ENCODE measurements at places on chromosomes 3 and 15.

DNA sequence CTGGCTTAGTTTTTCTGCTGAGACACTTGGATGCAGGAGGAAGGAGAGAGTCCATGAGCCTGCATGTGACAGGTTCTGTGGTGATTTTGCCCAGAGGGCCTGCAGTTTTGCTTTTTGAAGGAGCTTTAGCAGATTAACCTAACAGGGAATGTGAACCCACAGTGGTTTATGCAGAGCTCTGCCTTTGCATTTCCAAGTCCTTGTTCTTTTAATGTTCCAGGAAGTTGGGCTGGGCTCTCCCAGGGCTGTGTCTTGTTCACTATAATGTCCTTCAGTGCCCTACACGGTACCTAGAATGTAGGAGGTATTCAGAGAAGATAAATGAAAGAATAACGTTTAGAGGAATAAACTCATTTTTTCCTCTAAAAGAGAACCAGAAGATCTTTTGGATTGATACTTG is 50.3 kb downstream of the PCCB start:
- no peak for DNase-seq

GRCh38 chr3:64074060-64074459 is 50.8 kb upstream of the PSMD6 start:
- DNase-seq: no peak

DNA sequence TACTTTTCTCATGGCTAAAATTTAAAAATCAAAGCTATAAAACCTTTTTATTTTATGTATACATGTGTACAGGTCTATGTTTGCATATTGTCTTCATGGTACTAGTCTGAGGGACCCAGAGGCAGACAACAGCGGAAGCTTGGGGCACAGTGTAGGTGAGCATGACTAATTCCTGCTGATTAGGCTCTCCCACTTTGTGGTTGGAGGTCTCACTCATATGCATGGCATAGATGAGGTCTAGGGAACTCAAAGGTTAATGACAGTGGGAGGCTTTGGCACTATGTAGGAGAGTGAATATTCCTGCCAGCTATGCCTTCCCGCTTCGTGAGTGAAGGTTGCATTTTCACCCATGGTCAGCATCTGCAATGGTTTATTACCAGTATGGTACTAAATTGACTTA is 47.5 kb upstream of the AADACL2 start:
- no peak for DNase-seq

GRCh38 chr3:126714921-126715320 is 10.9 kb downstream of the CHCHD6 start:
- no peak for DNase-seq

GRCh38 chr3:188139466-188139865 is 14.5 kb upstream of the LPP start:
- DNase-seq: no peak

DNA sequence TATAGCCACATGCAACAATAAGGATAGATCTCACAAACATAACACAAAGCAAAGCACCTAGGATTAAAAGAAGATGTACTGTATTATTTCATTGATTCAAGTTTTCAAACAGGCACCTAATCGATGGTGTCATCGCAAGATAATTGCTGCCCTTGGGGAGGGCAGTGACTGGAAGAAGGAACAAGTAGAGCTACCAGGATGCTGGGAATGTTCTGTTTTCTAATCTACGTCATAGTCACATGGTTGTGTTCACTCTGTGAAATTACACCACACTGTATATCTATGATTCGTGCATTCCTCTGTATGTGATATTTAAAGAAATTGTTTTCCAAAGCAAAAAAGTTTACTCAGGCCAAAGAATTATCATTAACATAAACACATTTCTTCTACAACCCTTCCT is 236.6 kb downstream of the FGF12 start:
- DNase-seq: no peak

DNA sequence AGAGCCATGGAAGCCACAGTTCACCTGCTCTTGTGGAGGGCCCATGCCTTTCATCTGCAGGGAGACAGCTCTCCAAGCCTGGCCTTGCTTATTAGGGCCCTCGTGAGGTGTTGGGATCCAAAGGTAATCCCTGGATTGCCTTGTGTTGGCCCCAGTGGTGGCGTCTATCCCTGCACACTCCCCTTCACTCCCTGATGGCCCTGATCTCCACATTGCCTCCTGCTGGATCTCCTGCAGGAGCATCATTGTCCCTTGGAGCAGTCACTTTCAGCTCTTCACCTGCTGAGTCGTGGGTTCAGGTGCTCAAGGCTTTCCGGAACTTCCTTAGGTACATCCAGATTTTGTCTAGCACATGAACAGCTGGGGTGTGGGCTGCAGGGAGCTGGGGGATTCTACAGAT is 7.0 kb downstream of the PPCDC start:
- DNase-seq: no peak

- DNase-seq: no peak
These were observed 317.0 kb downstream of the GABRB3 start for GRCh38 chr15:26455828-26456227.

DNA sequence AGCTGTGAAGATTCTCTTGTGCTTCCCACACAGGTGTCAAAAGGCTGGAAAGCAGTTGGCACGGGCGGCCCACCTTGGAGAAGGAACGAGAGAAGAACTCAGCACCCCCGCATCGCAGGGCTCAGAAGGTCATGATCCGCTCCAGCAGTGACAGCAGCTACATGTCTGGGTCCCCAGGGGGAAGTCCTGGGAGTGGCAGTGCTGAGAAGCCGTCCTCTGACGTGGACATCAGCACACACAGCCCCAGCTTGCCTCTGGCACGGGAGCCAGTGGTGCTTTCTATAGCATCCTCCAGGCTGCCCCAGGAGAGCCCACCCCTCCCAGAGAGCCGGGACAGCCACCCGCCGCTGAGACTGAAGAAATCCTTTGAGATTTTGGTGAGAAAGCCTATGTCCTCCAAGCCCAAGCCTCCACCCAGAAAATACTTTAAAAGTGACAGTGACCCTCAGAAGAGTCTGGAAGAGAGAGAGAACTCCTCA is 31.4 kb downstream of the STARD5 start:
- no peak for DNase-seq

DNA sequence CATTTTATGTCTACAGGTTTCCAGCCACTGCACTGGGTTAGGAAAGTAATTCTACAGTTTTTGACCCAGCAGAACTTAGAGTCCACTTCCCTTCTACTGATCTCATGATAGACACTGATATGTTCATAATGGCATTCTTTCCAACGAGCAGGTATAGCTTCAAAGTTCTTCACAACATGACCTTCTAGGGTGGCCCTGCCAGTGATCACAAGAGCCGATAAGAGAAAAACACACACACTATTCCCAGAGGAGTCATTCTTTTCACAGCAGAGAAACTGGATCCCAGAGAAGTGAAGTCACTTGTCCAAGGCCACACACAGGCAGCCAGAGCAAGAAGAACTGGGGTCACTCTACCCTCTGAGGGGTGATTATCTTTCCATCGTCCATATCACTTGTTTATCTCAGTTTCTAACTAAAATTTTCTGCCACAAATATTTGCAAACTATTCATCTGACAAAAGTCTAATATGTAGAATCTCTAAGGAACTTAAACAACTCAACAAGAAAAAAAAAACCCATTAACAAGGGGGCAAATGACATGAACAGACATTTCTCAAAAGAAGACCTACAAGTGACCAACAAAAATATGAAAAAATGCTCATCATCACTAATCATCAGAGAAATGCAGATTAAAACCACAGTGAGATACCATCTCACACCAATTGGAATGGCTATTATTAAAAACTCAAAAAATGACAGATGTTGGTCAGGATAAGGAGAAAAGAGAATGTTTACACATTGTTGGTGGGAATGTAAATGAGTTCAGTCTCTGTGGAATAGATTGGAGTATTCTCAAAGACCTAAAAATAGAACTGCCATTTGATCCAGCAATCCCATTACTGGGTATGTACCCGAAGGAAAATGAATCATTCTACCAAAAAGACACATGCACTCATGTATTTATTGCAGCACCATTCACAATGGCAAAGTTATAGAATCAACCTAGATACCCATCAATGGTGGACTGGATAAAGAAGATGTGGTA is 31.5 kb downstream of the SPTSSB start:
- no peak for DNase-seq

DNA sequence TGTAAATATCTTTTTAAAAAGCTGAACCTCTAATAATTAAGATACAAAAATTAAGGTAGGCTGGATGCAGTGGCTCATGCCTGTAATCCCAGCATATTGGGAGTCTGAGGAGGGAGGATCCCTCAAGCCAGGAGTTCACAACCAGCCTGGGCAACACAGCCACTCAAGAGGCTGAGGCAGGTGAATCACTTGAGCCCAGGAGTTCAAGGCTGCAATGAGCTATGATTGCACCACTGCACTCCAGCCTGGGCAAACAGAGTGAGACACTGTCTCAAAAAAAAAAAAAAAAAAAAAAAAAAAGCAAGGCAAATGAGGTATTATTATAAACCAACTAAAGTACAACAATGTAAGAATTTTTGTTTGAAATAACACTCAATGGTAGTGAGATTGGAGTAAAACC is 47.6 kb downstream of the EFHB start:
- DNase-seq: no peak

GRCh38 chr15:101807345-101807945 is 4.1 kb downstream of the OR4F6 start:
- no peak for DNase-seq

- no peak for DNase-seq
These were observed 270.4 kb upstream of the CTDSPL start for GRCh38 chr3:37591116-37591781.

DNA sequence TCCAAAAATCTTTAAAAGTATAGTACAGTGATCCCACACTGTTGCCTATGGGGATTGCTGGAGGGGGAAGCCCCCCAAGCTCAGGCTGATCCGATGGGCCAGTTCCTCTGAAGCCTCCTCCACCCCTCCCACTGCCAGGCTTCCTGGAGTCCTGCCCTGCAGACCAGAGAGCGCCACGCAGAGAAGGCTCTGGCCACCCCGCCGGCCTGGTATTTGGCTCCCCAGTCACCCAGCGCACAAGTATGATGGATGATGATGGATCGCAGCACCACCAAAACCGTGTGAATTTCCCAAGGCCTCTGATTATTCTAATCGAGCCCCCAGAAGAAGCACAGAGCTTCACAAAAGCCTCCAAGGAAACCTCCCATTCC is 259.0 kb downstream of the MECOM start:
- no peak for DNase-seq

DNA sequence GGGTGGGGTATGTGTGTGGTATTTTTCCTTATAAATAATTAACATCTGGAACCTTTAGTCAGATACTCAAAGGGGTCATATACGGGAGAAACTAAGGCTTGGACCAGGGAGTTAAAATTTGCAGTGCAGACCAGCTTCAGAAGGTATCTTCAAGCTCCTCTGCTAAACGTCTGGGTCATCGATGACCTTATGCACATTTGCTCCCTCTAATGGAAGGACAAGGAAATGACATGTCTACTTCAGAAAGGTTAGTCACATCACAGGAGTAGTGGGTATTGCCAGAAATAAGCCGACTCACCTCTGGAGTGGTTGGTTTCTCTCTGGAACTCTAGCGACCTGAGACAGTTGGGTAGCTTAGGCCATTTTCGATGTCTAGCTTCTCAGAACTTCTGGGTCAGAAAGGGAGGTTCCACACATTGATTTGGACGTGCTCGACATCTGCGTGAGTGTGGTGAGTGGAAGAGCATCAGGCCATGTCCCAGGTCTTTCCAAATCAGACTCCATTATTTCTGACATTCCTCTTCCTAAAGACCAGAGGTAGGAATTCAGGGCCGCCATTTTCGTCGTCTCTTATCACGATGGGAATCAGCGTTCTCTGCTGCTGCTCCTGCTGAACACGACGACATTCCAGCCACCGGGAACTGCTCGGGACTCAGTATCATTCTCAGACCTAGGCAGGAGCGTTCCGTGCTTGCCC is 31.8 kb upstream of the RASA2 start:
- DNase-seq: no peak

- DNase-seq: no peak
These were observed 37.9 kb upstream of the TNFAIP8L3 start for GRCh38 chr15:51132384-51133139.
